ENCODE measurements at places on chromosomes 16 and 17. TPM values are rescaled to one million over a fixed set of nuclear protein-coding genes. Genes with fewer than 3 reads are reported as not detected.

Gene ENO3
- 0.81 TPM for total RNA-seq

Gene KRT31
- not detected for total RNA-seq

Gene SEPTIN1
- 0.32 TPM for total RNA-seq

Gene KCNH6
- total RNA-seq: not detected

Gene HSPB9
- total RNA-seq: not detected

Gene ITGAX
- not detected for total RNA-seq

Gene SPATA22
- 0.49 TPM for total RNA-seq

Gene HSBP1
- total RNA-seq: 14.9 TPM

Gene SLC4A1
- total RNA-seq: not detected

Gene PLCG2
- total RNA-seq: 10.3 TPM
